ENCODE measurements at places on chromosomes 6 and 20. TPM values are rescaled to one million over a fixed set of nuclear protein-coding genes. Genes with fewer than 3 reads are reported as not detected.

DNA sequence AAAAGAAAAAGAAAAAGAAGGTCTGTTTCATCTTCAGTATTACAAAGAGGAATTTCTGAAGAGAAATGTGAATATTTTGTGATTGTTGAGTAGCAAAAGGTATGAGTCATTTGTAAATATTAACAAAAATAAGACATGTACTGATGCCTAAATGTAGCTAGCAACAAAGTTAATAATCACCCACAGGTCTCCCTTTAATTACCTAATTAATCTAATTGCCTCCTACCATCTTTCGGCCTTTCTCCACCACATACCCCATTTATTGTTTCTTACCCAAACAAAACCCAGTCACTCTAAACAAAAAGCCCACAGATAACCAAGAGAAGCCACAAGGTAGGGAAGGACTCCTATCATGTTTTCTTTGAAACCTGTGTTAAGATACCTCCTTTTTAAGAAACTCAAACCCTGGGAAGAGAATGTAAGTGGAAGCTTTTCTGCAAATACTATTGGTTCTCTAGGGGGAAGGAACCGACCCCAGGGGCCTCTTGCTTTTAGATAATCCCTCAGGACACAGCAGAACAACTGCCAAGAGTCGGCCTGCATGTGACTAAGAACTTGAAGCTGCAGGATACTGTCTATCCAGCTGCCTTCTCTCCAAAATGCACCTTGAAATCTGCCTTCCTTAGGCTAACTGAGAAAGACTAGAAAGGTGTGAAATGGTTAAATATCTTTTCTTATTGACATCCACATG lies 16.1 kb upstream of the STK38 start:
- no peak overlapping the region for H3K4me3 ChIP-seq
- no peak overlapping the region for H3K27ac ChIP-seq
- no peaks in the 10 kb centered on the region for H3K36me3 ChIP-seq
- DNase-seq: no peak
- H3K4me1 ChIP-seq: no peaks in the 10 kb centered on the region
- H3K27me3 ChIP-seq: no peaks in the 10 kb centered on the region

DNA sequence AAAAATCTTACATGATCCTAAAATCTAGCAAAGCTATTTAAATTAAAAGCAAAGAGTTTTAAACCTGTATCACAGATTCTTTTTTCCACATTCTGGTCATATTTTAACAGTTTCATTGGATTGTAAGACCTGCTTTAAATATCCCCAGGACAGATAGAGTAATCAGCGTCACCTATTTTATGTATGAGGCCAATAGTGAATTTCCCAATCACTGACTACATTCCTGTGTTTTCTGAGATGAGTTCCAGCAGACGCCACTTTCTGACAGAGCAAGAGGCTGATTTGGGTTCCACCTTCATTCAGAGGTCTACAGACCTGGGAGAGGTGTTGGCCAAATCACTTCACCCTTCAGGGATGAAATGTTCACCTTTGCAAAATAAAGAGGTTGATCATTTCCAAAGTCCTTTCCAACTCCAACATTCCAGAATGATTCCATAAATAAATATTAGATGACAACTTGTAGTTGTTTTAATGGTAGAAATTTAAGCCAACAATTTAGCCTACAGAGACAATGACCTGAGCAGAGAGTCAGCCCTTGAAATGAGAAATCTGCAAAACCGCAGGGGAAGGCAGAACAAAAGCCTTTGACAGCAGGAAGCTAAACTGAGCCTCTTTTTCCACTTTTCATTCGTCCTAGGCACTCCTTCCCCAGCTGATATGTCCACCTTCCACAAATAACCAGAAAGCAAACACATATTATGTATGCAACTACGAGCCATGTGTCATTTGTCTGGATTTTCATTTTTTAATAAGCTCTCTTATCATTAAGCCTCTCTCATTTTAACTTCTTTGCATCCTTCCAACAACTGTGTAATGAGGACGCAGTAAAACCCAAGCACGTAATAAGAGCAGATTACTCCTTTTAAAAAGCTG lies 105.2 kb downstream of the TFAP2A start:
- no peaks in the 10 kb centered on the region for H3K36me3 ChIP-seq
- no peak overlapping the region for H3K27ac ChIP-seq
- peak; percentile 49 for DNase-seq
- no peak overlapping the region for H3K4me3 ChIP-seq

- H3K4me1 ChIP-seq: peaks cover 22% of the 10 kb centered on the region
- DNase-seq: no peak
- peak overlapping the region; percentile 100 for H3K27ac ChIP-seq
- H3K27me3 ChIP-seq: no peaks in the 10 kb centered on the region
- H3K4me3 ChIP-seq: peak overlapping the region; percentile 77
Measured at GRCh38 chr6:27836141-27836782, 75.9 kb downstream of the OR2B2 start.

KCNK16 gene
- not detected for total RNA-seq

DNA sequence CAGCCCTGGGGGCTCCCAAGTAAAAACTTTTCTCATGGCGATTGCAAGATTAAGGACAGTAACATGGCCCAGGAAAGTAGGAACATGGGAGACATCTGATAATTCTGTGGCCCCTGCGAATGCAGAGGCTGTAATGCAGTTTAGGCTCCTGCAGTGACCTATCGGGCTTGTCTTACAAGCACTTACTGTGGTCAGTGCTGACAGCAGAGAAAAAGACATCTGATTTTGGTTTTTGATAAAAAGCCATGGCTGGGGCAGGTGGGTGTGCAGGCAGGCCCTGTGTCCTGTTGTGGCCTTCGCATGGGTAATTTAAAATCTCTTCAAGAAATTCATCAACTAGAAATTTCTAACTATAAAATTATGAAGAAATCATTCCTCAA lies 19.3 kb upstream of the CCN6 start:
- H3K4me1 ChIP-seq: peaks cover 3% of the 10 kb centered on the region
- H3K36me3 ChIP-seq: no peaks in the 10 kb centered on the region
- no peak for DNase-seq
- H3K4me3 ChIP-seq: no peak overlapping the region
- H3K27ac ChIP-seq: no peak overlapping the region

TTBK1 gene
- 1.2 TPM for total RNA-seq

ZNF512B gene
- 21.4 TPM for total RNA-seq

ULBP2 gene
- 1.1 TPM for total RNA-seq

ASIP gene
- not detected for total RNA-seq

HLA-G gene
- 1.5 TPM for total RNA-seq

GRCh38 chr20:24783631-24784492 lies 165.2 kb upstream of the CST7 start:
- no peak overlapping the region for H3K4me3 ChIP-seq
- no peaks in the 10 kb centered on the region for H3K4me1 ChIP-seq
- no peak overlapping the region for H3K27ac ChIP-seq
- peak; percentile 61 for DNase-seq

GRCh38 chr6:90293319-90293953 lies 3.2 kb downstream of the BACH2 start:
- H3K4me1 ChIP-seq: peaks cover 32% of the 10 kb centered on the region
- peaks cover 46% of the 10 kb centered on the region for H3K27me3 ChIP-seq
- no peak overlapping the region for H3K27ac ChIP-seq
- no peaks in the 10 kb centered on the region for H3K36me3 ChIP-seq

SLC17A1 gene
- not detected for total RNA-seq

DNA sequence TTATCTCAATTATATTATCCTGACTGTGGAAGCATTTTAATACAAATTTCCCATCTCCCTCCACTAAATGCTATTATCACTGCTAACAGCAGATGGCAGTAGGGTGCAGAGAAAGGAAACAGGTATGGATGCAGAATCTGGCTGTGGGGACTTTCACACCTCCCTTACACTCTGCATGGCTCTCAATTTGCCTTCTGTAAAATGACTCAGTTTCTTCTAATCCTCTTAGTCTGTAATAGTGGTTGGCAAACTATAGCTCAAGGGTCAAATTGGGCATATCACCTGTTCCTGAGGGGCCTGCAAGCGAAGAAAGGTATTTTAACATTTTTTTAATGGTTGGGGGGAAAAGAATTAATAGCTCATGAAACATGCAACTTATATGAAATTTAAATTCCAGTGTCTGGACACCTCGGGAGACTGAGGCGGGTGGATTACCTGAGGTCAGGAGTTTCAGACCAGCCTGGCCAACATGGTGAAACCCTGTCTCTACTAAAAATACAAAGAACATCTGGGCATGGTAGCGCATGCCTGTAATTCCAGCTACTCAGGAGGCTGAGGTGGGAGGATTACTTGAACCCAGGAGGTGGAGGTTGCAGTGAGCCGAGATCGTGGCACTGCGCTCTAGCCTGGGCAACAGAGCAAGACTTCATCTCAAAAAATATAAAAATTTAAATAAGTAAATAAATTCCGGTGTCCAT lies 83.5 kb downstream of the ZMYND8 start:
- H3K4me3 ChIP-seq: no peak overlapping the region
- peaks cover 21% of the 10 kb centered on the region for H3K36me3 ChIP-seq
- peak; percentile 85 for DNase-seq
- no peaks in the 10 kb centered on the region for H3K27me3 ChIP-seq
- peak overlapping the region; percentile 61 for H3K27ac ChIP-seq
- peaks cover 7% of the 10 kb centered on the region for H3K4me1 ChIP-seq

TMC2 gene
- total RNA-seq: 0.12 TPM

ENPP5 gene
- total RNA-seq: 13.0 TPM

GRCh38 chr6:1254326-1254725 lies 57.6 kb upstream of the FOXQ1 start:
- H3K4me3 ChIP-seq: no peak overlapping the region
- H3K27ac ChIP-seq: no peak overlapping the region
- H3K36me3 ChIP-seq: no peaks in the 10 kb centered on the region
- no peaks in the 10 kb centered on the region for H3K4me1 ChIP-seq
- no peaks in the 10 kb centered on the region for H3K27me3 ChIP-seq

CDC5L gene
- 32.5 TPM for total RNA-seq

GTSF1L gene
- total RNA-seq: not detected

DNA sequence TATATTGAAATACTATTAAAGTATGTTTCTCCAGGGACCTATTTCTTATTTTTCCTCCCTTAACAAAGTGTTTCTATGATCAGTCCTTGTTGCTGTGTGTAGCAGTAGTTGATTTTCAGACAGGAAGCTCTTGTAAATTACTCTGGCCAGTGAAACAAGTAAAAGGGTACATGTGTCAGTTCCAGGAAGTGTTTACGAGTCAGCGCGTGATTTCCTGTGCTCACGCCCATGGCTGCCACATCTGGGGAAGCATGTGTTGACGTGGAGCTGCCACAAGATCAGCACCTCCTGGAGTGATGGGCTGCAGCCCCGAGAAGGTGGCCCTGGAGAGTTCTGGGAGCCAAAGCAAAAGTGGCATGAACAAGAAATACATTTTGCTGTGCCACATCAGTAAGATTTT lies 38.6 kb upstream of the GGTLC1 start:
- no peaks in the 10 kb centered on the region for H3K4me1 ChIP-seq
- no peak overlapping the region for H3K4me3 ChIP-seq
- H3K27me3 ChIP-seq: no peaks in the 10 kb centered on the region
- no peaks in the 10 kb centered on the region for H3K36me3 ChIP-seq
- DNase-seq: no peak
- no peak overlapping the region for H3K27ac ChIP-seq

HLA-DMB gene
- total RNA-seq: 1.3 TPM

TAGAP gene
- not detected for total RNA-seq

PAX1 gene
- total RNA-seq: not detected

SRC gene
- total RNA-seq: 34.6 TPM

- H3K4me3 ChIP-seq: no peak overlapping the region
- peaks cover 6% of the 10 kb centered on the region for H3K4me1 ChIP-seq
- H3K36me3 ChIP-seq: no peaks in the 10 kb centered on the region
- H3K27me3 ChIP-seq: no peaks in the 10 kb centered on the region
- H3K27ac ChIP-seq: no peak overlapping the region
Measured at GRCh38 chr6:7234547-7234946, 78.5 kb downstream of the SSR1 start.

DNA sequence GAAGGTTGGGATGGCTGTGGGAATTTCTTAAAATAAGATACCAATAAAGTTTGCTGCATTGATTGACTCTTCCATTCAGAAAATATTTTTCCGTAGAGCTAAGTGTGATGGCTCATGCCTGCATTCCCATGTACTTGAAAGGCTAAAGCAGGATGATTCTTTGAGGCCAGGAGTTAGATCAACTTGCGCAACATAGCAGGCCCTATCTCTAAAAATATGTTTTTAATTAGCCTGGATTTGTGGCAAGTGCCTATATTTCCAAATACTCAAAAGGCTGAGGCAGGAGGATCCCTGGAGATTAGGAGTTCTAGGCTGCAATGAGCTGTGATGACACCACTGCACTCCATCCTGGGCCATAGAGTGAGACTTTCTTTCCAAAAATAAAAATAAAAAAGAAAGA lies 431.2 kb upstream of the PTCHD4 start:
- H3K27ac ChIP-seq: no peak overlapping the region
- DNase-seq: no peak
- H3K27me3 ChIP-seq: no peaks in the 10 kb centered on the region
- no peaks in the 10 kb centered on the region for H3K36me3 ChIP-seq

DNA sequence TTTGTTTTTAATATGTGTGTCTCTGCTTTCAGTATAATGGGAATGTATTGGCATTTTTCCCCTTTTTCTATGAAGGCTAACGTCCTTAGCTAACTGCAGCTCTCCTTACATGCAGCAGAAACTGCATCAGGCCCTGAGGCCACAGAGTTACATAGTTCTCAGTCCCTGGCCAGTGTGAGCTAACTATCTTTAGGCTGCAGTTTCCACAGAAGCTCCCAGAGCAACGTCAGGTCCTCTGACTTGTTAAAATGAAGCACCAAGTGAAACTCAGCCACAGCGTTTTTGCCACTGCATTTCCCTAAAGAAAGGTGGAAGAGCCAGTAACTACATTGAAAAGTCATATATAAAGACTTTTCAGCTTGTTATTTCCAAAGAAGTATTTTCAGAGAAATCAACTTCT lies 244.7 kb downstream of the CBLN4 start:
- no peak overlapping the region for H3K27ac ChIP-seq
- no peak for DNase-seq
- H3K27me3 ChIP-seq: no peaks in the 10 kb centered on the region
- no peak overlapping the region for H3K4me3 ChIP-seq

GRCh38 chr6:36244641-36245280 lies 25.1 kb upstream of the PNPLA1 start:
- H3K36me3 ChIP-seq: no peaks in the 10 kb centered on the region
- no peaks in the 10 kb centered on the region for H3K27me3 ChIP-seq
- peak; percentile 83 for DNase-seq
- H3K27ac ChIP-seq: peak overlapping the region; percentile 83
- H3K4me1 ChIP-seq: peaks cover 22% of the 10 kb centered on the region
- H3K4me3 ChIP-seq: no peak overlapping the region

LY6G5B gene
- 7.9 TPM for total RNA-seq

NDUFAF5 gene
- total RNA-seq: 18.0 TPM

DNA sequence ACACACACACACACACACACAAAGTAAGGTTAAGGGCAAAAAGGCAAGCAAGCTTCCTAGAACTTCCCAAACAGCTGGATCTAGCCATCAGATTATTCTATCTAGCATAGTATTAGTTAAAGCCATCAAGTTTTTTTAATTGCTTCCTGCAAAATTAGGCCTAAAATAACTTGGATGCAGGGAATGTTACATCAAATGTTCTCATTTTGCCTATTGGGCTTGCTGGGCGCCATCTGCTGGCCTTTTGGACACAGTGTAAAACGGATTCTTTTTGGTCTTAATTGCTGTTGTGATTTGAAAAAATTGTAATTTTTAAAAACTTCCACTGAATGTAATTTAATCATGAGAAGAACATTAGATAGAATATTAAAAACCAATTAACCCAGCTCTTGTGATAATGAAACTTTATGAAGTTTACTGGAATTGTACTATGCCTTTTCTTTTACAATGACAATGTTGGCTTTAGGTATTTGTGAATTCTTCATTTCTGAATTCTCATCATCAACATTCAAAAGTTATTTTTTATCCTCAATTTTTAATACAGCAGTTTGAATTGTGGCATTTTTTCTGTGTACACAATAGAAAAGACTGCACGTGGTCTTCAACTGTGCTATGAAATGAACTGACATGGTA lies 6.8 kb downstream of the MKKS start:
- H3K27me3 ChIP-seq: no peaks in the 10 kb centered on the region
- H3K36me3 ChIP-seq: no peaks in the 10 kb centered on the region
- no peak overlapping the region for H3K27ac ChIP-seq
- H3K4me1 ChIP-seq: peaks cover 23% of the 10 kb centered on the region
- peak; percentile 74 for DNase-seq
